ENCODE measurements at places on chromosomes 1 and 21. TPM values are rescaled to one million over a fixed set of nuclear protein-coding genes. Genes with fewer than 3 reads are reported as not detected.
A peak's percentile ranks its signal among the peaks of the same experiment; 100 is the strongest.

SAMSN1 gene
- total RNA-seq: 91.0 TPM

A3GALT2 gene
- total RNA-seq: not detected

NTMT2 gene
- not detected for total RNA-seq

GRCh38 chr1:151267760-151268159 is 13.2 kb downstream of the PSMD4 start:
- H3K27ac ChIP-seq: no peak overlapping the region
- H3K4me1 ChIP-seq: peaks cover 2% of the 10 kb centered on the region
- no peaks in the 10 kb centered on the region for H3K27me3 ChIP-seq
- DNase-seq: no peak

- H3K27ac ChIP-seq: no peak overlapping the region
- peak; percentile 26 for DNase-seq
- H3K4me3 ChIP-seq: no peak overlapping the region
- peaks cover 9% of the 10 kb centered on the region for H3K4me1 ChIP-seq
- no peaks in the 10 kb centered on the region for H3K36me3 ChIP-seq
- H3K27me3 ChIP-seq: no peaks in the 10 kb centered on the region
These were observed 33.0 kb downstream of the EPHA2 start for GRCh38 chr1:16122916-16123315.

- no peak for DNase-seq
- no peaks in the 10 kb centered on the region for H3K4me1 ChIP-seq
- H3K27me3 ChIP-seq: no peaks in the 10 kb centered on the region
- H3K4me3 ChIP-seq: no peak overlapping the region
- H3K27ac ChIP-seq: no peak overlapping the region
These were observed 52.6 kb downstream of the KIF21B start for GRCh38 chr1:200970771-200971427.
